ENCODE measurements at places on chromosomes 6 and 20.

DNA sequence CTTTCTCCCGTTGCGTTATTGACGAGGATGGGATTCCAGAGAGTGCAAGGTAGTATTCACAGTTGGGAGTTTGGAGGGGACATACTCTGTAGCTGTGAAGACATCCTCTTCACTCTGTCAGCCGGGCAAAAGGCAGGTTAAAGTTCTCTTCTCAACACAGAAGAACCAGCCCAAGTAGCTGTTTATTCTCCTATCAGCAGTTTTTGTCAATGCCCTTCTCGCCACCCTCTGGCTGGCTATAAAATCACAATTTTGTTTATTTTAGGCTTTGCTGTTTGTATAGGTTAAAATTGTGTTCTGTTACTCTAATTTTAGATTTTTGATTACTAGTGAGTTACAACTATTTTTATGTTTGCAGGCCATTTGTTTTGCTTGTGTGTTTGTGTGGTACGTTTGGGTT lies 37.9 kb upstream of the MAS1 start:
- no peak for DNase-seq

GRCh38 chr20:62381202-62381797 lies 5.6 kb upstream of the RPS21 start:
- DNase-seq: no peak

GRCh38 chr6:45518013-45518720 lies 140.4 kb upstream of the SUPT3H start:
- no peak for DNase-seq

GRCh38 chr6:3545156-3545555 lies 88.3 kb upstream of the SLC22A23 start:
- DNase-seq: no peak

GRCh38 chr20:54201268-54201846 lies 6.5 kb upstream of the PFDN4 start:
- DNase-seq: no peak

DNA sequence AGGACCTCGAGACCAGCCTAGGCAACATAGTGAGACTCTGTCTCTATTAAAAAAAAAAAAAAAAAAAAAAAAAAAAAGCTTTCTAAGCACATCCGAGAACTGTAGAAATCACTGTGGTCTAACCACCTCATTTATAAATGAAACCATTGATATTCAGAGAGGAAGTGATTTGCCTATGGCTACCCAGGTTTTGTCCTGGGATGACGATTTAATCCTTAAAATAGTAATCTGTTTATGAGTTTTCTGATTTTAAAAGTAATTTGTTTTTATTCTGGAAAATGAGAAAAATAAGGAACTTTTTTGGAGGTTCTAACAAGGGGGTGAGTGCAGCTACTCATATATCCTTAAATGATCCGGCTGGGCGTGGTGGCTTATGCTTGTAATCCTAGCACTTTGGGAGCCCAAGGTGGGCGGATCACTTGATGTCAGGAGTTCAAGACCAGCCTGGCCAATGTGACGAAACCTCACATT lies 6.5 kb upstream of the BTN3A2 start:
- DNase-seq: no peak

DNA sequence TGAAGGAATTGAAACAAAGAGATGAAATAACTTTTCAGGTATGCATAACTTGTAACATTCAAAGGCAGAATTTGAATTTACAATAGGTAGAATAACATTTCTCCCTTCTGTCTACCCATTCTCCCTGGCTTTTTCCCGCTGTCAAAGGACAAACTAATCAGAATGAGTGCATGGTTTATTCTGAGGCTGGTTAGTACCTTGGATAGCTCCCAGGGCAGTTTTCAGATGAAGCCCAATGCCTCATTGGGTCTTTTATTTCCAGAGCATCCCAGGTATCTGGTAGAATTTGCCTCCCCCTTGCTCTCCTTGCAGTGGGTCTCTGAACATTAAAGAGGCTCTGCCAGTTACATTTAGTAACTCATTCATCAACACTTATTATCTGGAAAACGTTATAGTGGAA lies 665.5 kb downstream of the BCKDHB start:
- DNase-seq: no peak

DNA sequence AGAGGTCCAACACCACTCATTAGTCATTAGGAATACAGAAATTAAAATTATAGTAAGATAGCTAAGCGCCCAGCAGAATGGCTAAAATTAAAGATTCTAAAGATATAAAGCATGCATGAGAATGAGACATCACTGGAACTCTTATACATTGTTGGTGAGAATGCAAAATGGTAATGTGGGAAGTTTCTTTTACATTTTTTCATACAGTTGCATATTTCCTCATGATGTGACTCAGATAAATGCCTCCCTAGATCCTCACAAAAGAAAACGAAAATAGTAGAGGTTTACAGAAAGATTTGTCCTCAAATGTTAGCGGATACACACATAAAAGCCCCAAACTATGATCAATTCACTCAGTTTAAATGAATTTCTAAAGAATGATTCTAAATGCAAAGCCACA lies 633.7 kb upstream of the GJE1 start:
- no peak for DNase-seq

GRCh38 chr20:49756241-49756640 lies 42.6 kb upstream of the B4GALT5 start:
- no peak for DNase-seq

DNA sequence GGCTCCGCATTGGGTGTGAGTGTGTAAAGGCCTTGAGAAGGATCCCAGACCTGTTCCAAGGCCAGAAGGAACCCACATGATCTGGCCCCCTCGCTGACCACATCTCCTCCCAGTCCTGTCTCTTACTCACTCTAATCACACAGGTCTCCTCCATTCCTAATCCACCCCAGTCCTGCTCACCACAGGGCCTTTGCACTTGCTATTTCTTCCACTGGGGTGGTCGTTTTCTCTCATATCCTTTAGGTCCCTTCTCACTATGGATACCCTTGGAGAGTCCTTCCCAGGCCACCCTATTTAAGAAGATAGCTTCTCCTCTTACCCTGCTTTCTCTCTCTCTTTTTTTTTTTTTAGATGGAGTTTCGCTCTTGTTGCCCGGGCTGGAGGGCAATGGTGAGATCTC lies 65.7 kb downstream of the CD40 start:
- DNase-seq: no peak

DNA sequence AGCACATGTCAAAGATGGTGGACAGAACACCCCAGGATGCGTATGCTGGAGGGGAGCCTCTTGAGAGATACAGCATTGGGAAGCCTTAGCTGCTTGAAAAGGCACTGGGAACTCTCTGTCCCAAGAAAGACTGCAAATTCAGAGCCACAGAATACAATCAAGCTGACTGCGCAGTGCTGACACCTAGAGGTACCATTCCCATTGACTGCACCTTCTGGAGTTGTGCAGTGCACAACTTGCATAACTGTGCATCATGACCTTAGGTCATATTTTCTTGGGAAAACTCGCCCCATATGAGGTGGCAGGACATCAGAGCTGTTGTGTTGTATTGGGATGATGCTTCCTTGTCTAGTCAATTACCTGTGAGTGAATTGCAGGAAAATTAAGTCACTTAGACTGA lies 646.5 kb upstream of the NOX3 start:
- no peak for DNase-seq

DNA sequence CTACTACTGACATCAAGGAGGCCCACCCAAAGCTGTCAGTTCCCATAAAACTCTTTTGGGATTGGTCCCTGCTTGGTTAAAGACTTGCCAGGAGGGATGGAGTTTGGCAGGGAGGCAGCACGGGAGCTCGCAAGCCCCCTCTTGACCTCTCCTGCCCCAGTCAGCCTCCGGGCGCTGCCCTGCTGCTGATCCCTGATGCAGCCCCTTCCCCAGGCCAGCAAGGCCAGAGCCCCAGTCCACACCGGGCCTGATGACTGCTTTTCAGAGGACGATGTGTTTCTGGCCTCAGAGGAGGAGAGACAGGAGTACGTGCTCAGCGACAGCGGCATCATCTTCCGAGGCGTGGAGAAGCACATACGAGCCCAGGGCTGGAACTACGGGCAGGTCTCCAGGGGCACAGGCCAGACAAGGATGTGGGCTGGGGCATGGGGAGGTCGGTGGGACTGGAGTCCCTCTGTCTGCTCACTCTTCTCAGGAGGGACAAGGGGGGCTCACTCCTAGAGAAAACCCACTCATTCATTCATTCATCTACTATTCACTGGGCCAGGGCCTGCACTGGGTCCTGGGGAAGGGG lies 15.6 kb downstream of the TGM6 start:
- no peak for DNase-seq

All from stimulated activated CD4-positive, alpha-beta T cell treated with anti-CD3 and anti-CD28 coated beads, Interleukin-1b, Interleukin-23, amount 100 ng/mL, for 24 hours (primary cell).